Stimulated activated CD8-positive, alpha-beta memory T cell treated with anti-CD3 and anti-CD28 coated beads, Interleukin-4, amount 100 ng/mL, for 1 hour (primary cell): ENCODE measurements at places on chromosomes 4 and X.

DNA sequence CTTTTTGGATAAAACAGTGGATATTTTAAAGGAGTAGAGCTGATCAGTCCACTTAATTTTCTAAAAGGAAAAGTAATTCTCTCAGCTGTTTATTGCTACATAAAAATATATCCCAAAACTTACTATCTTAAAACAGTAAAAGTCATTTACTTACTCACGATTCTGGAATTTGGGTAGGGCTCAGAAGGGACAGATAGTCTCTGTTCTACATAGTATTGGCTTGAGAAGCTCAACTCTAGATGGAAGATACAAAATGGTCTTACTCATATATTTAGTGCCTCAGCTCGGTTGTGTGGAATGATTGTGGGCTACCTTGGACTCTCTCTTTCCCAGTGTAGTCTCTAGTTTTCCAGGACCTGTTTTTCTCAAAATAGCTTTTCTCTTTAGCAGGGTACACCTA is 691.5 kb upstream of the POU3F4 start:
- no peak for DNase-seq

DNA sequence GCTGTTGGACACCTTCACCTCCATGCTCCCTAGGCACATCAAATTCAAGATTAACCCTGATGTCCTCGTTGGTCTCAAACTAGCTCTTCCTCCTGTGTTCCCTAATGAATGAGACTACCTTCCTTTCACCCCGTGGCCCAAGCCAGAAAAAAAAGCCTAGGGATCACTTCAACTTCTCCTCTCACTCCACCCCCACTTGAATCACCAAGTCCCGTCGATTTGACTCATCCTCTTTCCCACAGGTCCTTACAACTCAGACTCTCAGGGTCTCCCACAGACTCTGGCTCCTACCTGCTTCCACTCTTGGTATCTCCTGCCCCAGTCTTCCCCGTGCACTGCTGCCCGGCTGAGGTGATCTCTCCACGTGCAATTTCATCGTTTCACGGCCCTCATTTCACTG is 8.5 kb downstream of the SLC25A43 start:
- DNase-seq, result no peak

- no peak for DNase-seq
These were observed 30.6 kb downstream of the SETD7 start for GRCh38 chr4:139525414-139525813.

DNA sequence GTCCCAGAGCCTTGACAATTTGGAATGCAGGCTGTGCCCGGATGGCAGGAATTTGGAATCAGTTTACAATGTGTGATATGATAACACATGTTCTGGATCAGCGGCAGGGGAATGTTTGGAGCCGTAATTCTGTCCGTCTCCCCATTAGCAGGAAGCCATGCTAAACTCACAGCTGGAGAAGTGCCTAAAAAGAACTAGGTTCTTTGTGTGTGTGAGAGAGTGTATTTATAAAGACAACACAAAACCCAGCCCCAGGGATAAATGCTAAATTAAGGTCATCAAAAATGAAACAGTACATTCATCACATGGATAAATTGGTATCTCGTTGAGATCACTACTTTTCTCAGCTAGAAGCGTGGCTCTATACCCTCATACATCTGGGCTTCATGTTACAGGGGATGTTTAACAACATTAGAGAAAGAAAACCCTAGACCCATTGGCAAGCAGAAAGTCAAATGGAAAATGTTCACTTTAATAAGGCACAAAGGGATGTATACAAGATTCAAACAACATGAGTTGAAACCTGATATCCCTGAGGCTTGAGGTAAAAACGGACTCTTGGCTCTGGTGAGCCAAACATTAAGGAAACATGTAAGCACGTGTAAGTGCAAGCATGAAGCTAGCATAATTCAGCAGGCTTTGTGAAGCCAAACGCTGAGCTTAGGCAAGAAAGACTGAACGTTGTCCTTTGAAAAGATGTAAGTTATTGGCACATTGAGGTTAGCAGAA is 18.0 kb upstream of the TMEM131L start:
- DNase-seq, result no peak

GRCh38 chr4:21450331-21450730 is 498.2 kb downstream of the KCNIP4 start:
- DNase-seq, result no peak

DNA sequence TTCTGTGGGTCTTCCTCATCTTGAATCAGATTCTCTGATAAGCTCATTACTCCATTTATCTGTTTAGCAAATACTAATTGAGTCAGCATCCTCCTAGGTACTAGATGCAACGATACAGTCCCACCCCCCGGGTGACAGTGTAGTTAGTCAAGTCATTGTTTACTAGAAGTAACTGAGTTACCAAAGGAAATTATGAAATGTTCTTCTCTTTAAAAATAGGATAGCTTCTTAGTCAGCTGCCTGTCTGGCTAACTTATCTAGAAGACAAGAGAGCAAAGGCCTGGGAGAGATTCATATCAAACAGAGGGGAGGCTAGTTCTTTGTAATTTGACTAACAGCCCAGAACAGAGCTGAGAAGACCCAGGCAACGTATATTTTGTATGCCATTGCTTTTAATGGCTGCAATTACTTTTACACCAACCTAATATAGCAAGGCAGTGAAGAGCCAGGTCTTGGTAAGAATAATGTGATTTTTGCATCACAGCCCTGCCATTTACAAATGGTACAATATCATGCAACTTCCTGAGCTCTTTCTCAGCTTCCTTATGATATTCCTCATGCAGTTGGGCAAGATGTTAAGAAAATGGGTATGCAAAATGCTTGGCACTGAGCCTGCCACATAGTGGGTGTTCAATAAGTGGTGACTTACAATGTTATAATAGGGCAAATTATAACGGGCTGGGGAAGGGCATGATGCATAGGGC is 149.9 kb downstream of the CHIC2 start:
- no peak for DNase-seq

DNA sequence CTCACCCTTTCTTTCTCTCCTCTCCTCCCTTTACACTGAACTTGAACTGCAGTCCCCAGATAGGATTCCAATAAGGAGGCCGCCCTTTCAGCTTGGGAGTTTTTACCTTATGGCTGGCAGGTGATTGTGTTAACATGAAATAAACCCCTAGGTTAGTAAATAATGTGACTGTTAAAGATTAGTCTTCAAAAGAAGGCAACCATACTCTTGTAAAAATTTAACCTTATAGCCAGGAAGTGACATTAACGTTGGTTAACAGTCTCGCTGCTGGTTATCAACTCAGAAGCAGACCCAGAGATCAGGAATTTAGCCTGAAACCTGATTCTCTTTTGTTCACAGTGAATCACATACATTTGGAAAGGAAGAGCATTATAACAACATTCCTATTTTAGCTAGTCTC is 15.2 kb downstream of the FHDC1 start:
- no peak for DNase-seq

DNA sequence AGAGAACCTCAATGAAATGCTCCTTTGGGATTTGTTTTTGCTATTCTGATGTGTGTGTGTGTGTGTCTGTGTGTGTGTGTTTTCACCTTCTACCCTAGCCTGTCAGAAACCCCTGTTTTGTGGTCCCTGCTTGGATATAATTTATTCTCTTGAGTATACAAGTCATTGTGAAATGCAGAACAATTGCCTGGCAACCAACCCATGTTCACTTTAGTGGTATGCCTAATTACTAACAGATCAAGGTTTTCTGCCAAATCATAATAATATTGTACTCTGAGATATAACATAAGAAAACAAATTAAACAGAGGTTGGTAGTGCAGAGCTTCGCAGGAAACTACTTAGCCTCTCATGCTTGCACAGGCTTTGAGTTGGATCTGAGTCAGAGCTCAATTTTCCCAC is 7.0 kb upstream of the TET2 start:
- DNase-seq, result no peak

GRCh38 chr4:24282446-24282845 is 301.9 kb downstream of the DHX15 start:
- DNase-seq, result no peak

- DNase-seq, result no peak
These were observed 133.1 kb downstream of the AKAP4 start for GRCh38 chrX:50067435-50068284.

GRCh38 chr4:81923140-81923539 is 450.7 kb downstream of the HNRNPD start:
- no peak for DNase-seq

GRCh38 chrX:12702509-12703091 is 88.6 kb upstream of the PRPS2 start:
- no peak for DNase-seq

DNA sequence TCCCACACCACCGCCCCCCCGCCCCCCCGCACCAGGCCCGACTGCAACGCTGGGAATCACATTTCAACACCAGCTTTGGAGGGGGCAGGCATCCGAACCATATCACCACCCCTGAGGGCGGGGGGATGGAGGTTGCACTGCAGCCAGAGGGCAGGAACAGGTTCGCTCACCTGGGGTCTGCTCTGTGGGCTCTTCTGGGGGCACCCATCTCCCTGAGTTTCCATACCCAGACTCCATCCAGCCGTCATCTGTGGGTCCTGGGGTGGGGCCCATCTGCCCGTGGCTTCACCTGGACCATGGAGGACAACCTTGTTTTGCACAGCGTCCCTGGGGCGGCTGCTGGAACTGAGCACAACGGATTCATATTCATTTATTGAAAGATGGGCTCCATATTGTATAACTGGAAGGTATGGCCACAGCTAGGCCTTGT is 6.9 kb downstream of the PSAPL1 start:
- DNase-seq, result no peak

DNA sequence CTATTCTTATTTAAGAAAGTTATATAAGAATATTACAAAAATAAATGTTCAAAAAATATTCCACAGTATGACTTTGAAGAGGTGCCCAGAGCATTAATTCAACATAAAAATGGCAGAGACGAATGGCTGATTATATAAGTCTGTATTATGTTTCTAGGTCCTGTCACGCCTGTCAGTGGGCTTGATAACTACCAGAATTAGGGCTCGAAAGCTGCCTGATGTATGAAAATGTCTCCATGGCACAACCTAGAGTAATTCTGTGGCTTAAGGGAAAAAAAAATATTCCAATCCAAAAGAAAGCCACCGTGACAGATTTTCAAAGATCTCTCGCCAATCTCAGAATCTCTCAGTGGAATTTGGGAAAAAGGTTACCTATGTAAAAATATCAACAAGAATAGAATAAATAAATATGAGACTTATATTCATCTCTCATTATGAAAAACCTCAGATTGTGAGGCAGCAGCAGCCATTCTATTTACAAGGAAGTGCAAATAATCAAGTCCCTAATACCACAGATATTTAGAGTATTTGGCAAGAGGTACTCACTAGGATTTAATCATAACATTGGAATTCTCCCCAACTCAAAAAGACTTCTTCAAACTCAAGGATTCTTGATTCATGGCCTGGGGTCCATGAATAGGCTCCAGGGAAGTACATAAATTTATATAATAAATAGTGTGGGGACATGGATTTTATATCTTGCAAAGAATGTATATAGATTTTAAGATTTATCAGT is 489.1 kb upstream of the INTU start:
- no peak for DNase-seq

GRCh38 chr4:189507060-189507459 is 433.6 kb upstream of the FRG1 start:
- no peak for DNase-seq

DNA sequence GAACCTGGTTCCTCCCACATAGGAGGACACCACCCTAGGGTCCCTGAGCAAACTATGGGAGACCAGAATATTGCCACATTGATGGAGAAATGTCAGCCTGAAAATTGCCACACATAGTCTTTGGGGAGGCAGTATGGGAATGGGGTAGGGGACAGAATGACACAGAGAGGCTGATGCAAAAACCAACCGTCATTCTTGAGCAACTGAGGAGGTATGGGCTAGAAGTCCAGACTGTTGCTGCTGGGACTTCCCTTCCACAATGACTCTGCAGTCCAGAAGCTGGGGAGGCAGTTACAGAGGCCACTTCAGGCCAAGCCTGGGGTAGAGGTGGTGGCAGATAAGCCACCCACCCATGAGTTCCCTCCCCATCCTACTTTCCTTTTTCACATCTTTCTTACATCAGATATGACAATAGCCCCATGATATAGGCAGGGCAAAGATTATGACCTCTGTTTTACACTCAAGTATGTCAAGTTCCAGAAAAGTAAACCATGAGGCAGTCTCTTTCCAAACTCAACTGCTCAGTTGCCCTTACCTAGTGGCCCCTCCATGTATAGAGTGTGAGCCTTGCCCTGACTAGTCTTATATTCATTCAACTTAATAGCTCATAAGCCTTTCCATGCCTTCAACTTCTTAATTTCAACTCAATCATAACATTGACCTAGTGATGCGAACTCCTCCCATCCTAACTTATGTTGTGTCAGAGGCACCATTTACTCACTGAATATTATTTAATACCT is 41.7 kb downstream of the VSIG4 start:
- no peak for DNase-seq

- no peak for DNase-seq
These were observed 46.7 kb upstream of the BTC start for GRCh38 chr4:74840936-74841509.

DNA sequence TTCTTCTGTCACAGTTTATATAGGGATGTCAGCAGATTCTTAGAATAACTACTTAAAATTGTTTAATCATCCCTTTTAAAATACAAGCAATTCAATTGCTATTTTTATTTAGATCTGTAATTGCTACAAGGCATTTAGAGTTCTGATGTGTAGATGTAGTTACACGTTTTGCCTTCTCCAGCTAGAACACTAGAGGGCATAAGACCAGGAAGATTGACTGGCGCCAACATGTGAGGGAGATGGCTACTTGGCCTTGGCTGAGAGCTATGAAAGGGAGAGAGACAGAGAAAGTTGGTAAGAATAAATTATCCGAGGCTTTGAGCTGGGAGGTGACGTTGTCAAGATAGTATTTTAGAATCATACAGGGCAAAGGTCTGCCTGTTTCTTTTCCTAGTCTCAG is 563.7 kb upstream of the PRKX start:
- no peak for DNase-seq

DNA sequence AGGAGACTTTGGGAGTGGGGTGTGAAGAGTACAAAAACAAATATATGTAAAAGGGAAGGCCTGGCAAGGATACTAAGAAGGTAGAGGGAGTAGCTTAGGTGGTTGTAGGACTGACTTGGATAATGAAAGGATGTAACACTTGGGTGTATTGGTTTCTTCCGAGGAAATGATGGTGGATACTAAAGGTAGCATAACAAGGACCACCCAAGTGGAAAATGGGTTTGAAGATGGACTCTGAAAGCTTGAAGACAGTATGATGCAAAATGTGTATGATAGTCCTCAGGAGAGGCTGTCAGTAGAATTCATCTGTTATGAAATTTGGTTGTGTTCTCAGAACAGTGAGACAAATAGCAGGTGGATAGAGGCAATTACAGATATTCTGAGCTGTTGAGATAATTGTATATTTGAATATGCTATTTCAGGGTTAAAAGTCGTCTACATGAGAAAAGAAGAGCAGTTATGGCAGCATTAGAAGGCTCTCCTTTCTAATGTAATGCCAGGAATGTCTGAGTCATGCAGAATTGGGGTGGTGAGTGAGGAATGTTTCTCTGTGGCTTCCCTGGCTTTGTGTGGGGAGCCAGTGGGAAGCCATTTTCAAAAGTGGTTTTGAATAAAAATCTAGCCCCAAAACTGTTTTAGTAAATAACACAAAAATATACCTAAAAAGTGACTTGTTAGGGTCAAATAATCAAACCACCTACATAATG is 75.6 kb downstream of the FHIP1A start:
- DNase-seq, result no peak
